Small intestine (tissue), 16 donors: ENCODE measurements at places on chromosomes 7 and 10. TPM values are rescaled to one million over a fixed set of nuclear protein-coding genes. Genes with fewer than 3 reads are reported as not detected.

DNA sequence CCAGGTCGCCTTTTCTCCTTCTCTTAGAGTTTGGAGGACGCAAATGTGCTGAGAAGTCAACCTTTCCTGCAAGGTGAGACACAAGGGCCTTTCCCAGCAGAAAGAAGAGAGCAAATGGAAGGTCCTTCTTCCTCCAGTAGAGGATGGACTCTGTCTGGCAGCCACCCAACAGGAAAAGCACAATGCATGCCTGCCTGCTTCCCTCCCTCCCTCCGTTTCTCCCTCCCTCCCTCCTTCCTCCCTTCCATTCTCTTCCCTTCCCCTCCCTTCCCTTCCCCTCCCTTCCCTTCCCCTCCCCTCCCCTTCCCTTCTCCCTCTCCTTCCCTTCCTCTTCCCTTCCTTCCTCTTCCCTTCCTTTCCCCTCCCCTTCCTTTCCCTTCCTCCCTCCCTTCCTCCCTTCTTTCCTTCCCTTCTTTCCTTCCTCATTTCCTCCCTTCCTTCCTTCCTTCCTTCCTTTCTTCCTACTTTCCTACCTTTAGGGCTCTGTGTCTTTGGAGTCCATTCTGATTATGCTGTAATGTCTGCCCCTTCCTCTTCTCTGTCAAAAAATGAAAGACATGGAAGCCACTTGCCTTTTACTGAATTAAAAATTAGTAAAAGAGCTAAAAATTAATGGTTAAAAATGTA lies 66.4 kb downstream of the TRUB1 start:
- DNase-seq, result no peak

DNA sequence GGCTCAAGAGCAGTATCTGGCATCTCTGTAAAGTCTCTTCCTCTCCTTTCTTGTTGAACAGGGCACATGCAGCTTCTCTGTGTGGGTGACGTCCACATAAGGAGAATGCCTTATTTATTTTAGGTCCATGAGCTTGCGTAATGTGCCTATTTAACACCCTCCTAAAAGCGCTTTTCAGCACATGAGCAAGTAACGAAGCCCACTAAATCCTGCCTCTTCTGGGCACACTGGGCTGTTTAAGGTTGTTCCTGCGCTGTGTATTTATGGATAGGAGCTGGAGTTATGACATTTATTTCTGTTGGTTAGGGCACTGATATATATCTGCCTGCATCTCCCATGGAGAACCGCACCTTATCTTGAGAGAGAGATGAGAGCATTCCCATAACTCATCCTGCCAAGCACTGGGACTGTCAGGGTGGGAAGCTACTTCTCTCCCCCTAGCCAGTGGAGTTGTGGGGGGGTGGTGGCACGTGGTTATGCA lies 76.1 kb downstream of the LRRC4 start:
- no peak for DNase-seq

DNA sequence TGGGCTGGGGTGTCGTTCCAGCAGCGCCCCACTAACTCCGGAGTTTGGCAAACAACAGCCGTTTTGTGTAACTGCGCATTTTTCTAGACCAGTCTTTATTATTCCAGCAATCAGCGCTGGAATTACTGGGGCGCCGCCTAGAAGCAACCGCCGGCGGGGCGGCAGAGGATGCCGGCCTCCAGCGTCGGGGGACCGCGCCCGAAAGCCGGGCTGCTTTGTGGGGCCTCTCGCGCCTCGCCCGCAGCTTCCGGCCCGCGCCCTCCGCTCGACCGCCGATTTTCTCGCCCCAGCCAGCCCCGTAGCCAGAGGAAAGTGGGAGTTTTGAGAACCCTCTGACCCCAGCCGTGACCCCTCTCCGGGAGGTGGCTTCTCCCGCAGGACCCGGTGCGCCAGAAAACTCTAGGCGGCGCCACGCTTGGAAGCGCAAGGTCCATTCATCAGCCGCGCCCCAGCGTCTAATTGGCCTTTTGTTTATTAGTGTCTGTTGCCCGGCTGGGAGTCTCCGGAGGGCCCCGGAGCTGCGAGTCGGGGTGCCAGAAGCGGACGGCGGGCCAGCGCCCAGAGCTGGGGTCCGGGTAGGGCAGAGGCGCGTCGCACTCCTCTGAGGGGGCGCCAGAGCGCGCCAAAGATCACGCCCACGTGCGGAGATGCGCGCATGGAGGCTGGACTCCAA lies 10.7 kb downstream of the EMX2 start:
- DNase-seq, result peak; percentile 43

DNA sequence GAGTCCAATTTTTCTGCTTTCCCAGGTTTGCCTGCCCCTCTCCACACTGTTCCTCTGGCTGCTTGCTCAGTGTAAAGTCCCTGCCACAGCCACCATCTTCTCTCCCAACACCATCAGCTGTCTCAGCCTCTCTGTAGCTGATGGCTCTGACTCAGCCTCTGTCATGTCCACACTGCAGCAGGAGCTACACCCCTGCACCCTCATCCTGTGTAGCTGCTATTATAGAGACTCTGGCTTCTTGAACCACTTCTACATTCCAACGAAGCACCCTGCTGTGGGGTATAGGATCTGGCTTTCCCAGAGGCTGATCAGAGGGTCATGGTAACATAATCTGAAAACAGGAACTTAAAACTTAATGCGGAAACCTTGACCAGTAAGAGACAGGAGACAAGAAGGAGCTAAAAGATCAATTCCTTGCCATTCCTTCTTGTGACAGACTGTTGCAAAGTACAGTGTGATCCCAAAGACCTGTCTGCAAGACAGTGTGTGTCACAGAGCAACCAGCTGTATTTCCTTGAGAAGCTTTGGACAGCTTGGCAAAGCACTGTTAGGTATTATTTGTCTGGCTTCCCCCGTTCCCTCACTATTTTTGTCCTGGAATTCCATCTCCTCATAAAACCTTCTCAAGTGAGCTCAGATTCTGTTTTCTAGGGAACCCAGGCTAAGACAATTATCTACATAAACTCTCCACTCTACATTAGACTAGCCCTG lies 42.3 kb downstream of the NRCAM start:
- DNase-seq, result no peak

Gene TRIM56
- 7.6 TPM for polyA plus RNA-seq

GRCh38 chr10:77105761-77106221 lies 531.8 kb downstream of the KCNMA1 start:
- no peak for DNase-seq

GRCh38 chr7:29230871-29231345 lies 36.3 kb downstream of the CHN2 start:
- DNase-seq, result no peak

DNA sequence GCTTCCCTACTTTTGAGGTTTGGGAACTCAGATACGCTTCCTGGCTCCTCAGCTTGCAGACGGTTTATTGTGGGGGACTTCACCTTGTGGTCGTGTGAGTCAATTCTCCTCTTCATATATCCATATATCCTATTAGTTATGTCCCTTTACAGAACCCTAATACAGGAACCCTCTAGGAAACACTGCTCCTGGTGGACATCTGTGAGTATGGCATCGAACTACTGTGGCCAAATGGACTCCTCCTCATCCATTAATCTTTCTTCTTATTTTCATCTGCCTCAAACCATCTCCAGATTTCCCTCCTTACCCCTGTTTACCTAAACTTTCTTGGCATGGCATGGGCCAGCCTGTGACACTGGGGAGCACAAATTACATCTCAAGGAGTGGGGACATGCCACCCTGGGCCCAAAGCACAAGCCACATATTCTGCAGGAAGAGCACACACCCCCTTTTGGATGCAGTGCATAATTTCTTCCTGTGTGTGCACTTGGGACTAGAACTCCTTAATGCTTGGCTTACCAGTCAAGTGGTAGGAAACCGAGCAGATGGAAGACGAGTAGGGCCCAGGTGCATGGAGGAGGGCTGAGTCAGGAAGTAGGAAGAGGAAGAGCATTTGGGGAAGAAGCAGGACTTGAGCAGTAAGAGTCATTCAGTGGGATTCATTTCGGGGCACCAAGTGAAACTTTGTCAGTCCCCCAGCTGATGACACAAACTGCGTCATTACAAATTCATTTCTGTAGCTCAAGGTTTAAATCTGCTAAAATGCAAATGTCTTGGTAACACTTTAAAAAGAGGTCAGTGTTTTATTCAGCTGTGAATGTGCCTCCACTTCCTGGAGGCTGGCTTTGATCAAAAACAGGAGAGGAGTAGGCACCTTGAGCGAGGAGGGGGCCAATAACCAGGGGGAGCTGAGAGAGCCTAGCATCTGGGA lies 80.8 kb upstream of the PLXNA4 start:
- peak; percentile 3 for DNase-seq

- DNase-seq, result no peak
Measured at GRCh38 chr10:87519582-87519981, 14.9 kb downstream of the MINPP1 start.

DNA sequence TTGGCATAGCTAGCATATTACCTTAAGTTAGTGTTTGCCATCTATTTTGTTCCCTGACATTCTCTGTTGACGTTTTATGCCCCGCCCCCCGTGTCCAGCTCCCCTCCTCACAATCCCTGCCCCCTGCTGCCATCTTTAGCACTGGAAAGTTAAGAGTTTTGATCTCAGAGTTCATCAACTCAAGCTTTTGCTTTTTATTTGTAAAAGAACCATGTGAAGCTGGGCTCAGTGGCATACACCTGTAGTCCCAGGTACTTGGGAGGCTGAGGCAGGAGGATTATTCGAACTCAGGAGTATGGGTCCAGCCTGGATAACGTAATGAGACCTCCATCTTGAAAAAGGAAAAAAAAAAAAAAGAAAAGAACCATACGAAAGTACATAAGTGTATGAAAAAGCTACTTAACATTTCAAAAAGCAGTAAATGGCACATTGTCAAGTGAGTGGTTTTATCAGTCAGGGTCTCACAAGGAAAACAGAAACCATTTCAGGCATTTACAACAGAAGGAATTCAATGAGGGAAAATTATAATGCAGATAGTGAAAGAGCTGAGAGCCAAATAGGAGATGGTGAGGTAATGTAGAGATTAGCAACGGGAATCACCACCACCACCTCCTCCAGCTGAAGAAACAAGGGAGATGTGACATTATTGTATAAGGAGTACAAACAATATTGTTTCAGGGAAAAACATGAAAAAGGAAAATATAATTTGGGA lies 64.9 kb downstream of the MCU start:
- DNase-seq, result no peak

GRCh38 chr10:15824498-15824897 lies 35.8 kb downstream of the MINDY3 start:
- no peak for DNase-seq

GRCh38 chr7:101817471-101818286 lies at the start of gene CUX1:
Gene CUX1 (plus strand): TSS chr7:101817626. CDS start chr7:101817640, 14 bp downstream.
- peak; percentile 38 for DNase-seq

GRCh38 chr10:29951441-29951931 lies 107.9 kb downstream of the JCAD start:
- DNase-seq, result no peak

DNA sequence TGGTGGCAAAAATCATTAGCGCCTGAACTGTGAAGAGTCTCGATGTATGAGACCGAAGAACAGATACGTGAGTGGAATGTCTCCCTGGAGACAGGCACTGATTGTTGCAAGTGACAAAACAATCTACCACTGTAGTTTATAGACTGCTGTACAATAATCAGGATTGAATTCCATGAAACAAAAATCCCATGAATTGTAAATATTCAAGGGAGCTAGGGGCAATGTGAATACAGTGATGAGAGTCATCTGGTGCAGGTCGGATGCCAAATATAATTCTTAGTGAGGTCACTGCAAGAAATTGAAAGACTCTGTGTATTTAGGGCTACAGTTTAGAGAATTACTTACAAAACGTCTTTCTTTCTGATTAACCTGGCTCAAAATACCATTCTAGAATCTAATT lies 594.4 kb upstream of the VSTM2A start:
- no peak for DNase-seq

Gene OR6V1
- polyA plus RNA-seq, result not detected

Gene ADRA2A
- 19.3 TPM for polyA plus RNA-seq

Gene MACROH2A2
- 22.1 TPM for polyA plus RNA-seq

GRCh38 chr10:79181698-79182521 lies 113.1 kb downstream of the ZMIZ1 start:
- DNase-seq, result no peak
